ENCODE measurements at places on chromosomes 5 and 9.
A peak's percentile ranks its signal among the peaks of the same experiment; 100 is the strongest.

- DNase-seq, result no peak
Measured at GRCh38 chr9:105141146-105141975, 103.1 kb upstream of the SLC44A1 start.

DNA sequence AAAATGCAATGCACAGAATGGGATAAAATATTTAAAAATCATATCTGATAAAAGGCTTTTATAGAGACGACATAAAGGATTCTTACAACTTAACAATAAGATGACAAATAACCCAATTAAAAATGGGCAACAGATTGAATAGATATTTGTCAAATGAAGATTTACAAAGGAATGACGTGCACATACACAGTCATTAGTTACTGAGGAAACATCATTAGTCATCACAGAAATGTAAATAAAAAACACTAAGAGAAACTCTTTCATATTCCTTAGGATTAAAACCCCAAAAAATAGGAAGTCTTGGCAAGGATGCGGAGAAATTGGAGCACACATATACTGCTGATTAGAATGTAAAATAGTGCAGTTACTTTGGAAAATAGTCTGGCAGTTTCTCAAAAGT lies 1886.0 kb upstream of the CDH6 start:
- no peak for DNase-seq

DNA sequence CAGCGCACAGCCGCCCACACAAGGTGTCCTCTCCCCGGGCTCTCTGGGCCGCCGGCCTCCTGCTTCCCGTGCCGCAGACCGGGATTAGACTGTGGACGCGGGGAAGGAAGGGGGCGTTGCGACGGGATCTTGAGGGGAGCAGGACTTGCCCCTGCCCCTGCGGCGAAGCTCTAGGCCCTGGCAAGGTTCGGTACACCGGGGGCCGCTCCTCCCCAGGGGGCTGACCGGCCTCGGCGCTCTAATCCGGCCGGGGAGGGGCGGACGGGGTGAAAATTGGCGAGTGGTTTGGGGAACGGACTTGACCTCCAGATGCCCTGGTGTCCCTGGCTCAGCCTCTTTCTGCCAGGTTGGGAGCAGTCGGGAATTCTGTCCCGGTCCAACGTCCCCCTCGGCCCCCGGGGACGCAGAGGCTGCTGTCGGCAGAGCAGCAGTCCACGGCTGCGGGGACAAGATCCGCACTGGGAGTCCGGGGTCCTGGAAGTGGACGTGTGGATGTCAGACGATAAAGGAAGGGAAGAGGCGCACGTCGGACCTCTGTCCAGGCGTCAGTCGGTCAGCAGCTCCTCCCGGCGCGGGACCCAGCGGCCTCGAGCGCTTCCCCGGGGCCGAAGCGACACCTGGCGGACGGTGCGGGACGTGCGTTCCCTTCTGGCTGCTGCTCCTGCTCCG lies 1.9 kb upstream of the CNTFR start:
- DNase-seq, result peak; percentile 77

DNA sequence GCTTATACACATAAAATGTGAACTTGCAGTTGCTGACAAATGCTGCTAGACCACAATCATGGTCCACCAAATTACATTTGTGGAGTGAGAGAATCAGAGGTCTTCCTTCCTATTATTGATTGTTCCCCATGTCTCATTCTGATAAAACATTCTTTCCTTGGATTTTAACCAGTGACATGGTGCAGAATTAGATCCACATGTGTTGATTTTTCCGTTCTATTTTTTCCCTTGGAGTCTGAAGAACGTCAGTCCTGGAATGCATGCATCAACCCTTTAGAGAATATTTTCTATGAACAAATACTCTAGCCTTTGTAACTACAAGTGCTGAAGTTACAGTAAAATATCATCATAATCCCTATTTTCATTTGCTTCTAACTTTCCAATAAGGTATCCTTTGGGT lies 170.7 kb upstream of the SPRY4 start:
- DNase-seq, result no peak

GRCh38 chr5:146301626-146302025 lies 37.0 kb upstream of the POU4F3 start:
- no peak for DNase-seq

DNA sequence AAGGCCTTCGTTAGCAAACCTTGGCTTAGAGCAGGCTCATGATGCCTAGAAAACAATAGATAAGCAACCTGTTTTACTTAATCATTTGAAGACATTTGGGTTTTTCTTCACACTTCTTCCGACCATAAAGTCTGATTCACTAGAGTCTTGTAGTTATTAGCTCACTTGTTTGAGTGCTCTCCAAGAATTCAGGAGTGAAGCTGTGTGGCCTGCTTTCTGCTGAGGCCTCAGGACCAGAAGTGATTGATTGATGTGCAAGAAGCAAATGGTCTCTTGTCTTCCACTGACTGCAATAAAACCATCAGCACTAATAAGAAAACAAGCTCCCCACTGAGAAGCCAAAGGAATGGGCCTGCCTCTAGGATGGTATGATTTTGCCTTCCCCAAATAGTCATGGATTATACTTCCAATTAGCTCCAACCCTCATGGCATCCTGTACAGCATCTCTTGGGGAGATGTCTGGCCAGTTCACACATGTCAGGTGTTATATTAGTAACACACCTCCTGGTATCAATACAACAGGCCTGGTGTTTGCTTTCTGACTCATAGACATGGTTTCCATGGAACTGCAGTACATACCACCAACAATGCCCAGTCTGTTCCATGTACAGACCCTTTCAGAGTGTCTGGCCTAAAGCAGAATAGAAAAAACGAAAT lies 317.6 kb downstream of the CWC27 start:
- DNase-seq, result no peak

DNA sequence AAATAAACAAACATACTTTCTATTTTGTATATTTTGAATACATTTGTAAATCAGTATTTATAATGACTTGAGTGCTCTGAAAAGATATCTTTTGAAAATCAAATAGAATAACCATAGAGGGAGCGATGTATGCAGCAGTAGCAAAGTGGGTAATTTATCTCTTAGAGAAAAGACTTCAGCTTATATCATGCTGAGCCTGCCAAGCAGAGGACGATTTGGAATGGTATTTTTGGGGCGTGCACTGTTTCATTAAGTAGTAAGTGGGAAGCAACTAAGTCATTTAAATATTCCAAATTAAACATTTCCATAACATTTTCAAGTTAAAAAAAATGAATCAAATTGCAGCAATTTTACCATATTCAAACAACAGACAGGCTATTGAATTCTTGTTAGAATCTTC lies 147.6 kb downstream of the CDH10 start:
- DNase-seq, result no peak

DNA sequence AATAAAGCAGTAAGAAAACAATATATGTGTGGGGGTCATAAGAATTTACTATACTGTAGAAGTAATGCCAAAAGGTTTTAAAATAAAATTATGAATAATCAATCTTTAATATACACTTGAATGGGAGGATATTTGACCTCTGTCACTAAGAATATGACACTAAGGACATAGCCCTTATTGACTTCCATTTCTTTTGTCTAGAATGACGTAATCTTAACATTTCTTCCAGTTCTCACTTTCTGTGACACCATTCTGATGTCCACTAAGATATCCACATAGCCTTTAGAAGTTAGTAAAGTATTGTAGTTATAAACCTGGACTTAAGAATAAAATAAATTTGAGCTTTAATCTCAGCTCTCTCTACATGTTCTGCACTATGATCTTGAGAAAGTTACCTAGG lies 1050.7 kb downstream of the TLE4 start:
- DNase-seq, result no peak

DNA sequence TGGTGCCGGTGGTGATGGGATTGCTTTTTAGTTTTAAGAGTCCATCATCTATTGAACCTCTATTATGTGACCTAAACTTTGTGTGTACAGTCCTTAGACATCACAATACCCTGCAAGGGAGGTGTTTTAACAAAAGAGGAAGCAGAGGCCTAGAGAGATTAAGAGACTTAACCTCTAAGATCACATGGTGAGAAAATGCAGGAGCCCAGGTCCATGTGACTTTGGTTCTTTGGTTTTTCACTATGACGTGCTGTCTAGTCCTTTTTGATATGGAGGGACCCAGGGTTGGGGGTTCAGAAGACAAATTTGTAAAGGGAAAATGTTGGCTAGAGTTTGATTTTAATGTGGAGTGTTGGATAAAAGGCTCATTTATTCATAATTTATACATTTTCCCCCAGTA lies 34.1 kb upstream of the TRMT10B start:
- no peak for DNase-seq

- DNase-seq, result no peak
Measured at GRCh38 chr5:178213748-178214151, 9.4 kb downstream of the HNRNPAB start.

DNA sequence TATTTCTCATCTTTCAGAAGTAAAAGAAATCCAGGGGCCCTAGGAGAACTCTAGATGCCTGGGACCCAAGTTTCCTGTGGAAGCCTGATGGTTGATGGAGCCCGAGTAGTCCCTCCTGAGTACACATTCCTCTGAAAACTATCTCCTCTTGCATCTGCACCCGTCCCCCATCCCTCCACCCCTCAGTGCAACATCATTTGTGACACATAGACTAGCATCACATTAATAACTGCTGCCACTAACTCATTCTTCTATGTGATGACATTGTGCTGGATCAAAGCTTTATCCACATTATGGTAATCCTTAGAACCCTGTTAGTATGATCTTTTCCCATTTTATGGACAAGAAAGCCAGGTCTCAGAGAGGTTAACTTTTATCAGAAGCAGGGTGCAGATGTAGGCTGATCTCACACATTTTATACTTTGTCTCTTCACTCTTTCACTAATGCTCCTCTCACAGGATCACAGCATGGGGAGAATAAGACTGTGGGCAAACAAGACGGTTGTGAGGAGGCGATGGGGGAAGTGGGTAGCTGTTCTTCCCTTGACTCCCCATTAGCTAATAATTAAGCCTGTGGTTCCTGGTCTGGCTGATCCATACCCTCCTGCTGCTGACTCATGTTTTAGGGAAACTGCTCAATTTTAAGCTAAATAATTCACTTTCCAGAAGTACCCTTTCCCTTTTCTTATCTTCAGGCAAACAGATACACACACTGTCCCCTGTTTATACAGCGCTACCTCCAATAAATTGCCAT lies 3.9 kb upstream of the HK3 start:
- no peak for DNase-seq

DNA sequence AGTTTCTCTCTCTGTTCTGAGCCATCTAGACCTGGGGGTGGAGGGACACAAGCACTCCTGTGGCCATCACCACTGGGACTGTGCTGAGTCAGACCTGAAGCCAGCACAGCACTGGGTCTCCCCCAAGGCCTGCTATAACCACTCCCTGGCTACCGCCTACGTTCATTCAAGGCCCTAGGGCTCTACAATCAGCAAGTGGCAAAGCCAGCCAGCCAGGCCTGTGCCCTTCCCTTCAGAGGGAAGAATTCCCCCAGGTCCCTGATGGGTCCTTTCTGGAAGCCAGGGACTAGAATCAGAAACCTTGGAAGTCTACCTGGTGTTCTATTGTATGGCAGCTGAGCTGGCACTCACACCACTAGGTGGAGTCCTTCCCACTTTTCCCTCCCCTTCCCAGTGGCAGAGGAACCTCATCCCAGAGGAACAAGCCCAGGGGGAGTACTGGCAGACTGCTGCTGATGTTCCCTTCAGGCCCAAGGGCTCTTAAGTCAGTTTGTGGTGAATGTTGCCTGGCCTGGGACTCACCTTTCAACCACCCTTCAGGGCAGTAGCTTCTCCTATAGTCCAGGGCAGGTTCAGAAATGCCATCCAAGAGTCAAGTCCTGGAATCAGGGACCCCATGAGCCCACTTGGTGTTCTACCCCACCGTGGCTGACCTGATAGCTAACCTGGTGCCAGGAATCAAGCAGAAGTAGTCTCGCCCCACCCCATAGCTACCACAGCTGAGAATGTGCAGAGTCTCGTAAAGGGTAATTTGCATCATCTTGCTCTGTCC lies 20.0 kb downstream of the JMY start:
- peak; percentile 13 for DNase-seq

DNA sequence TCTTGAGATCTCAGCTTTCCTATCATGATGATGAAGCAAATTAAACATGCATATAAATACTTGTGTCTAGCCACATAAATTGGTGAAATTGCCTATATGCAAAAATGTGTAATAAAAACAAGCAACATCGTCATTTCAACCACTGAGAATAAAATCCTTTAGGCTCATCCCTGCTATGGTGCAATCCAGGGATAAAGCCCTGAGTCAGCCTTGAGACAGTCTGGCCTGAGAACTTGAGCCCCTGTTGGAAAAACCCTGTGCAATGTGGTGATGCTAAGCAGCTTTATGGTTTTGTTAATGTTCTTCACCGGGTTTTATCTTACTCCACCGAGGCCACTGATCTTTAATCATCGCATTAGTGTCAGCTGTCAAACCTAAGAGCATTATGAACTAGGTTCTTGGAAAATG lies 170.5 kb downstream of the DCP2 start:
- no peak for DNase-seq

- DNase-seq, result no peak
Measured at GRCh38 chr9:73962792-73963191, 534.3 kb upstream of the RORB start.

GRCh38 chr5:62284946-62285891 lies 20.8 kb upstream of the KIF2A start:
- peak; percentile 58 for DNase-seq

- no peak for DNase-seq
Measured at GRCh38 chr5:17373406-17373805, 124.6 kb upstream of the TAF11L2 start.

GRCh38 chr9:137703842-137704508 lies 85.2 kb downstream of the EHMT1 start:
- DNase-seq, result no peak

DNA sequence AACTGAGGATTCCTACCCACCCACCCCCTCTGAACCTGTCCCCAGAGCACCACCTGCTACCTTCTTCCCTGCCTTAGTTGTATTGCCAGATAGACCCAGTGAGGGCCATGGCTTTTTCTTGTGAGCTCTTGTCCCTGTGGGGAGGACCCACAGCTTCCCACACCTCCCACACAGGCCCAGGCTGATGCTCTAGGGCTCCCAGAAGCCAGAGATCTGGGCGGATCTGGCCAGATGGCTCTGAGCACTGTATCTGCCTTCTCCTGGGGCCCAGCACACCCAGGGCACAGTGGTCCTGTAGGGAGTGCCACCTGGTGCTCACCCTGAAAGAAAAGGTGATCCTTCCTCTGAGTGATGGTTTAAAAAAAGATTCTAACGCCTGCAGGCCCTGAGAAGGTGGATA lies 131.7 kb downstream of the DAB2IP start:
- no peak for DNase-seq

Measured in activated naive CD4-positive, alpha-beta T cell treated with anti-CD3 and anti-CD28 coated beads, Interleukin-2, amount 50 U/mL, for 72 hours (primary cell).